T follicular helper cell (primary cell): ENCODE measurements at places on chromosomes 3 and 15.

- DNase-seq: no peak
These were observed 332.6 kb upstream of the KCNMB2 start for GRCh38 chr3:178203650-178204049.

GRCh38 chr3:12908859-12909258, 67.5 kb upstream of the RPL32 start:
- DNase-seq: no peak

GRCh38 chr15:74889390-74889882, 406 bp upstream of the MPI start:
- DNase-seq: no peak

GRCh38 chr3:9248522-9249271, 749 bp downstream of the SRGAP3 start:
- no peak for DNase-seq

- DNase-seq: peak; percentile 44
These were observed 23.2 kb downstream of the SPTBN5 start for GRCh38 chr15:41870689-41871081.

GRCh38 chr3:197562398-197563251, 6.9 kb upstream of the BDH1 start:
- no peak for DNase-seq

GRCh38 chr3:195103623-195104022, 167.3 kb downstream of the XXYLT1 start:
- DNase-seq: no peak

DNA sequence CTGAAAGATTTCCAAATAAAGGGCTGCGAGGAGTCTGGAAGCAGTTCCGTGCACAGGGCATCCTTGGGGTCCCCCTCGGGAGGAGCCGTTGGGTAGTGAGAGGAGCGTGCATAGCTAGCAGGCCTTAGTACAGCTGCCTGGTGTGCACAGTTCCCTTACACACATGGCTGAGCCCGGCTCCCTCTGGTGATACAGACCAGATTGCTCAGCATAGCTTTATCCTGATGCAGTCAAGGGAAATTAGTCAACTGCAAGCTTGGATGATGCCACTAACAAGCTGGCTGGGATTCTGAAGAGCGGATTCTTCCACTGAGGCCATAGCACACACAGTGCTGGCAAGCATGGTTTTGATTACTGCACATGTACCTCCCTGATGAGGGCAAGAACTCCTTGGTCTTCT, 349.4 kb downstream of the LRTM1 start:
- DNase-seq: no peak

- no peak for DNase-seq
These were observed 604.3 kb downstream of the FGF12 start for GRCh38 chr3:192122832-192123594.

- no peak for DNase-seq
These were observed 643.0 kb downstream of the NAALADL2 start for GRCh38 chr3:175502155-175502554.

GRCh38 chr15:58546635-58547627, 115.1 kb downstream of the LIPC start:
- DNase-seq: no peak

DNA sequence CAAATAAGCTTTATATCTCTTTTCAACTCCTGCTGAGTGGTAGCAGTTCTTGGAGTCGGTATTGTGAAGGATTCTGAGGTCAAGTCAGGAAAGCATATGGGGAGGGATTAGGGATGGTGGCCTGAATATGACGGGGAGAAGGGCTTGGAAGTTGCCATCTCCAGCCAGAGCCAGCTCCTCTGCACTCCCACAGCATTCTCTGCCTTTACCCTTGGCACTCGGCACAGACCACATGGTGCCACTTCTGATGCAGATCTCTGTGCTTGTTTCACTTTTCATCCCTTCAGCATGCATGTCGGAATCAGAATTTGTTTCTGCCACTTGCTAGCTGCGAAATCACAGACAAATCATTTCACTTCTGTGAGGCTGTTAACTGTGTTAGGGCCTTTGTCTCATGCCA, 52.5 kb downstream of the RAB11A start:
- DNase-seq: no peak

GRCh38 chr3:39207361-39208186, 15.2 kb upstream of the XIRP1 start:
- no peak for DNase-seq

GRCh38 chr3:176958560-176958959, 238.7 kb downstream of the TBL1XR1 start:
- no peak for DNase-seq

- DNase-seq: no peak
These were observed 30.9 kb downstream of the SPSB4 start for GRCh38 chr3:141082064-141082463.

- peak; percentile 90 for DNase-seq
These were observed 903 bp downstream of the SLC25A38 start for GRCh38 chr3:39383881-39384664.

GRCh38 chr3:88057630-88058305, 1.0 kb downstream of the CGGBP1 start:
- no peak for DNase-seq

DNA sequence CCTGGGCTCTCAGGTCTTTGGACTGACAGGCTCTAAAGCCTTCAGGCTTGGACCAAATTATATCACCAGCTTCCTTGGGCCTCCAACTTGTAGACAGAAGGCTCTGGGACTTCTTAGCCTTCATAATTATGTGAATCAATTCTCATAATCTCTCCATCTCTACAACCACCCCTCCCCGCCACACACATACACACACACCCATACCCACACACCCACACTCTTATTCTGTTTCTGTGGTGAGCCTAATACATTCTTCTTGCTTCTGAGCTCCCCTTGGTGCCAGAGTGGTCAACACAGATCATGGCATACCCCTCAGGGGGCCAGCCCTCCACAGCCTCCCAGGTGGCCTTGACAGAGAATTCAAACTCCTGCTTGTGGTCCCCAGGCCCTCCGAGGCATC, 5.6 kb upstream of the NUP210 start:
- DNase-seq: no peak

DNA sequence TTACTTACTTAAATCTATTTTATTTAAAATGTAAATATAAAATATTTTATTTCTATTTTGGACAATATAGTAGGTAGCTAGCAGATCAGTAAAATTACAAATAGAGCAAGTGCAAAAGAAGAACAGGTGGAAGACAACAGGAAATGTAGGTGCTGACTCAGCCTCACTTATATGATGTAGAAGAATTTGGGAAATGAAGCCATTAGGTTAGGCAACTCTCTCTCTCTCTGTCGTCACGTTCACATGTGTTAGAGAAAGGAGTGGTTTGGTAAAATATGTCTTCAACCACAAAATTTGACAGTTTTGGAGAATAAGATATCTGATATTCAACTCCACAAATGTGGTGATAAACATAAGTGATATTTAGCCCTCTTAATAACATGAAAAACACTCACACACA, 532.5 kb upstream of the KCNMB2 start:
- DNase-seq: no peak

- DNase-seq: no peak
These were observed 491.6 kb upstream of the TPRG1 start for GRCh38 chr3:188680189-188680588.

- DNase-seq: no peak
These were observed 460.3 kb upstream of the ZNF717 start for GRCh38 chr3:76245622-76246021.

- no peak for DNase-seq
These were observed 12.3 kb downstream of the BOC start for GRCh38 chr3:113223475-113224281.

- DNase-seq: no peak
These were observed 118.3 kb upstream of the NEO1 start for GRCh38 chr15:72933976-72934375.

DNA sequence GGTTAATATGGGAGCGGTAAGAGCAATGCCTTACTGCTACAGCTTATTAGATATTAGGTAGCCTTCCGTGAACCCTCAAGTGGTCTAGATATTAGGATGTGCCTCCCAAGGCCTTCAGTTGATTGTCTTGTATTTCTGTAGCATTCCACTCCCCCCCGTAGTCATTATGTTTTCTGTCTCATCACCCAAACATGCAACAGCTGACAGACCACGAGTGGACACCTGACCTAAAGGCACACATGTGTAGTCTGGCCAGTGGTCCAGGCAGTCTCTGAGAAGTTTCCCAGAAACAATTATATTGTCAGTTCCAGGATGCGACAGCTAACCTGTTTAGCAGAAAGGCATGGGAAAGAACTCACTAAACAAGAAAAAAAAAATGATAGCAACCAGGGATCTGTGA, 1000.9 kb downstream of the AGBL1 start:
- no peak for DNase-seq

- DNase-seq: no peak
These were observed 319.4 kb downstream of the NEK10 start for GRCh38 chr3:27049792-27050191.

DNA sequence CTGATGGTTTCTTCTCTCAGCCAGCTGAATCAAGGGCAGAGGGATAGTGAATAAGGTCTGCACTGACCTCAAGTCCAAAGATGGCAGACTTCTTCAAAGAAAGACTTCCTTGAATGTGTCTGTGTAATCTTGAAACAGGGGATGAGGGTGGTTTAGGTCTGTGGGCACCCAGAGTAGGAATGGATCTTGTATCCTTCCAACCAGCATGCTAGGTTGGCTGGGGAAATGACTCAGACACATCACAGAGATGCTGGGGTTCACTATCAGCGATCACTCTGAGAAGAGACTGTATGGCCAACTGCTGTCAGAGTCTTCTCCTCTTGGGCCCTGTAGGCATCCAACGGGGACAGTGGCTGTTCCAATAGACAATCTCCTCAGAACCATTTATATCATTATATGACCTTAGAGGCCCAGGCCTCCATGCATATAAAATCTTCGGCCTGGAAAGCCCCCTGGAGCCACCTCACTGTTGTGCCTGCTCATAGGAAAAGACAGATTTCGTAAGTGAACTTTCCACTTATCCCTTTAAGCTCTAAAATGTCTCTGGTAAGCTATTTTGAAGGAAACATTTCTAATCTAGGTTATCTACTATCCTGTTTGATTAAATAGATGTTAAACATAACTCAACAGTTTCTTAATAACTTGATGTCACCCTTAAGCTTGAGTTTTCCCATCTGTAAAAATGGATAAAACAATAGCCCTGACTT, 58.5 kb downstream of the TIPARP start:
- DNase-seq: no peak

- no peak for DNase-seq
These were observed 537.3 kb upstream of the NR2F2 start for GRCh38 chr15:95793231-95793630.

DNA sequence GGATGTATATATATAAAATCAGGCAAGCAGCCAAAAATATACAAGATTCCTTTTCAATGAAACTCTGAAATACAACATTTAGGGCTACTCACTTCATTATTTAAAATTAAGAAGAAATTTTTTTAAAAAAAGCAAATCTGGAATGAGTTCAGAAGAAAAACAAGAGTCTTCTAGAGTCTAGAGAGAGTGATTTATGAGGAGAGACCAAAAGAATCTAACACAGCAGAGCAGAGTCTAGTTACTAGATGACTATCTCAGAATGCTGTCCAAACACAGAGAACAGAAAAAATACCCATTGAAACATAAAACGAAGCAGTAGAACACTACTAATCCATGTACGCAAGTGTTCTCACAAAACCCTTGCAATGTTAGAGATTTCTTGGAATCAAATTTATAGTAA, 275.2 kb upstream of the CBLB start:
- DNase-seq: no peak

- no peak for DNase-seq
These were observed 33.8 kb upstream of the GREM1 start for GRCh38 chr15:32683906-32684584.

- no peak for DNase-seq
These were observed at the start of gene AQP9 for GRCh38 chr15:58138106-58138505. Gene AQP9 (plus strand): TSS chr15:58138381. CDS start chr15:58138566, 185 bp downstream.

- DNase-seq: no peak
These were observed 844.9 kb upstream of the ALCAM start for GRCh38 chr3:104521606-104522336.

DNA sequence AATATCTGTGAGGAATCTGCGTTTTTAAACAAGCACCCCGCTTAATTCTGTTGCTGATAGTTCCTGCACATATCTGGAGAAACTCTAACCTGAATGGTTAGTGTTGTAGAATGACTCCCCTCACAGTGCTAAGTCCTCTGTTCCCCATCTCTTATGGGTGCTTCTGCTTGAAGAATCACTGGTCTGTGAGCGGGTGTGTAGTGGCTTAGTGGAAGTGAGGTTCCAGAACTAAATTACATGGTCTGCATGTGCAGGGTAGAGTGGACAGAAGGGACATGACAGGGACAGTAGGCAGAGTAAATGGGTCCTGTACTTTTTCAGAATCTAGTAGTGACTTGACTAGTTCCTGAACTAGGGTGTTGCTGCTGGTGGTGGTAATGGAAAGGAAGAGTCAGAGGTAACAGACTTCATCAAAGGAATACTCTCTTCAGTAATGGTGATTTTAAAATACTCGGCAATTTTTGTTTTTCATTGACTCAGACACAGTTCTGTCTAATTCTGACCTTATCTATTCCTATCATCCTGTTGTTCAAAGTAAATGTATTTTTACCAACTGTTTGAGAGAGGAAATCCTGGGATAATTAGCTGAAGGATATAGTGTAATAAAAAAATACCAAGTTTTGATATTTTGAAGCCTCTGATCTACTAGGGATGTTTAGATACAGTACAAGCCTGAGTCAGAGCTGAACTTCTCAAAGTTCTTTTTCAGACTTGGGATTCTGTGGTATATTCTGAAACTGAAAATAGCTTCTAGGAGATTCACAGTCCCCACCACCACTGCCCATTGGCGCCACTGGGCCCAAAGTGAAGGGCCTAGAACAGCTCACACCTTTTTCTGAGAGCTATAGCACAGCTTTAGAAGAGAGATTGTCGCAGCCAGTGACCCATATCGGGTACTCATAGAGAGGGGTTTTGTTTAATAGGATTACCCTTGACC, 55.5 kb downstream of the FNDC3B start:
- no peak for DNase-seq

GRCh38 chr3:37129871-37130270, 44.5 kb downstream of the LRRFIP2 start:
- no peak for DNase-seq

- no peak for DNase-seq
These were observed 39.5 kb downstream of the ALDH1A2 start for GRCh38 chr15:58026051-58026450.

DNA sequence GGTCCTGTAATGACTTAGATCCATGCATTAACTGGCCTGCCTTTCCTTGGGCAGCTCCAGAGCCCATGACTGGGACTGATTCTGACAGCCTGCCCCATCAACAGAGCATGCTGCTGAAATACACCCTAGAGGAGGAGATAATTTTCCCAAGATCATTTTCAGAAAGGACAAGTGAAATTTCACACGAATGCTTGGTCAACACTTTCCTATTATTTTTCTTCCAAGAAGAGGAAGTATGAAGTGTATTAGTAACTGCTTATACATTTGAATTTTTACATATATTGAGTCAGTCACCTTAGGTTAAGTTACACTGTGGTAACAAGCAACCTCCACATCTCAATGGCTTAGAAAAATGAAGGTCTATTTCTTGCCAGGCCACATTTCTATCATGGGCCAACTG, 9.7 kb upstream of the NMNAT3 start:
- no peak for DNase-seq

DNA sequence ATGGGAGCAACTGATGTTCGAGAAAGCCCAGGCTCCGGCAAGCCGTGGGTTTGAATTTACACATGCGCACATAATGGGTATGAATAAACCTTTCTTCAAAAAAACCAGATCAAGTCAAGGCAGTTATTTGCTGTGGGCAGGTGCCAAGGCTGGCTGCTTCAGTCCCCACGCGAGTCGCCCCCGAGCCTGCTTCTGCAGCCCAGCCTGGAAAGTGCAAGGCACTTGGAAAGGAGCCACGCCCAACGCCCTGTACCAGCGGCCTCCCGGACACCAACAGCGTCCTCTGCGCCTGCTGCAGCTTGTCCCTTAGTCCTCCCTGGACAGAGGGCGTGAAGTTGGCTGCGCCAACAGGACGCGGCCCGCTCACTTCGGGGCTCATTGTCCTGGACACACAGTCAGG, 68.9 kb downstream of the KLF15 start:
- DNase-seq: no peak
